GM13977 (cell line): ENCODE measurements at places on chromosomes 3 and 15.

DNA sequence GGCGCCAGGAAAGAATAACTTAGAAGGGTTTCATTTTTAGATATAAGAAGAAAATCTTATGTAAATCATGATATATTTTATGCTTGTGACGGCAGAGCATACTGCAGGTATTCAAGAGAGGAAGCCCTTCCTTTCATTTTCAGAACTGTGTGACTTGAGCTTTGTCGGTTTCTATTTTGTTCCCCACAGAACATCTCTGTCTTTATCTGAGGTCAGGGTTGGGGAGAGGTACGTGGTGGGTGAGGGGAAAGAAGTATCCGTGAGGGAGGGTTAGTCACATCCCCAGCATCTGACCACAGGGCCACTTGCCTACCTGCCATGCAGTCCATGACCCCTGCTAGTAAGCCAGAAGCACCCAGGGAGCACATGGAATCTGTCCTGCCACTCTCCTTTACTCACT, 126.5 kb downstream of the DGKG start:
- DNase-seq, result peak; percentile 64

DNA sequence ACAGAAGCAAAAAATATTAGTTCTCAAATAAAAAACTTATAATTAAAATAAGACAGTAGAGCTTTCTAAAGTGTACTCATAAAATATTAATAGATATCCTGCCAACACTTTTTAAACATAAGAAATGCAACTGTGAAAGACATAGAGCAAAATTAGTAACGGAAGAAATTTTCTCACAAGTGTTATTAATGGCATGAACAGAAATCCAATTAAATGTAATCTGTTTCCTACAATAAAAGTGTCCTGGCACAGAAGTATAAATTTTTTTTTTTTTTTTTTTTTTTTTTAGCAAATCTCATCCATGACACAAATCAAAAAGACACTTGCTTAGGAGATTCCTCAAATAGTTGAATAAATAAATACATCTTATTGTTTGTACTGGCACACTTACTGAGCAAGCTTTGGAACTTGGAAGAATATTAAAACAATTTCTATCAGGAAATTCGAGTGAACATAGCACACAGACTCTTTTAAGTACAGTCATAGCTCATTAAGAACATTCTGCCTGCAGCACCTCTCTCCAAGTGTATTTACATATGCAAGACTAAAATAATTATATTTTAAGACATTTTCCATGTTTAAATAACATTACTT, 227.2 kb upstream of the ROBO2 start:
- DNase-seq, result no peak

- DNase-seq, result no peak
Observed at GRCh38 chr15:70055601-70056051, 42.1 kb downstream of the TLE3 start.

DNA sequence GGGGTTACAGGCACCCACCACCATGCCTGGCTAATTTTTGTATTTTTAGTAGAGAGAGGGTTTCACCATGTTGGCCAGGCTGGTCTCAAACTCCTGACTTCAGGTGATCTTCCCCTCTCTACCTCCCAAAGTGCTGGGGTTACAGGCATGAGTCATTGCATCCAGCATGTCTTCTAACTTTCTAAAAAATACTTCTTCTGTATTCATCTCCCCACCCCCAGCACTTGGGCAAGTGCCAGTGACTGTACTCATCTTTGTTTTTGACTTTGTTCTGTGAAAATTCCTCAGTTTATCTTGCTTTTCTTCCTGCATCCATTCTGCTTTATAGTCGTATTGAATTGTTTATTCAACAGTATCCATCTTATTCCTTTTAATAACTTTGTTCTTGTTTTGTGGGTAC, 47.6 kb downstream of the ARIH1 start:
- no peak for DNase-seq

DNA sequence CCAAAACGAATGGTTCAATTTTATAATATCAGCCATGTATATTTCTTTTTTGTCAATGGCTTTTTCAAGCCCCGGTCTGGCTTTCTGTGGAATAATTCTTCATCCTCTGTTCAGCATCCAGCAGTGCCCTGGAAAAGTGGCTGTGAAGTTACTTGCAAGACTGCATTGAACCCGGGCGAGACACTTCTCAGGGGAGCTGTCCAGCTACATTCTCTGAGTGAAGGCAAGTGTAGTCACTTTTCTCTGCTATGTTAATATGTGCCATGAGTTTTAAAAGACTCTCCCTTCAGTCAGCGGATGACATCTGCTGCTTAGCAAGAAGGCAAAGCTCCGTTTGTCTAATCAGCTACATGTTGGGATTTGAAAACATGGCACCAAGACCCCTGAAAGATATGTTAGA, 81.3 kb upstream of the RGMA start:
- no peak for DNase-seq
